ENCODE measurements at places on chromosomes 1 and 21.
A peak's percentile ranks its signal among the peaks of the same experiment; 100 is the strongest.

- peaks cover 3% of the 10 kb centered on the region for H3K27me3 ChIP-seq
- peak; percentile 23 for DNase-seq
- H3K27ac ChIP-seq: peak overlapping the region; percentile 78
- H3K4me1 ChIP-seq: peaks cover 40% of the 10 kb centered on the region
- no peaks in the 10 kb centered on the region for H3K36me3 ChIP-seq
Observed at GRCh38 chr1:199172171-199173124, 533.6 kb downstream of the PTPRC start.

GRCh38 chr1:89810302-89810701 lies 10.5 kb upstream of the LRRC8D start:
- no peaks in the 10 kb centered on the region for H3K4me1 ChIP-seq
- no peak for DNase-seq

GRCh38 chr1:3403011-3403345 lies 51.5 kb upstream of the ARHGEF16 start:
- H3K27ac ChIP-seq: no peak overlapping the region
- DNase-seq: no peak
- H3K36me3 ChIP-seq: no peaks in the 10 kb centered on the region
- no peak overlapping the region for H3K4me3 ChIP-seq
- no peaks in the 10 kb centered on the region for H3K4me1 ChIP-seq

GRCh38 chr1:66492424-66492823 lies 41.5 kb upstream of the SGIP1 start:
- no peaks in the 10 kb centered on the region for H3K36me3 ChIP-seq
- H3K27me3 ChIP-seq: peaks cover 5% of the 10 kb centered on the region
- no peaks in the 10 kb centered on the region for H3K4me1 ChIP-seq

DNA sequence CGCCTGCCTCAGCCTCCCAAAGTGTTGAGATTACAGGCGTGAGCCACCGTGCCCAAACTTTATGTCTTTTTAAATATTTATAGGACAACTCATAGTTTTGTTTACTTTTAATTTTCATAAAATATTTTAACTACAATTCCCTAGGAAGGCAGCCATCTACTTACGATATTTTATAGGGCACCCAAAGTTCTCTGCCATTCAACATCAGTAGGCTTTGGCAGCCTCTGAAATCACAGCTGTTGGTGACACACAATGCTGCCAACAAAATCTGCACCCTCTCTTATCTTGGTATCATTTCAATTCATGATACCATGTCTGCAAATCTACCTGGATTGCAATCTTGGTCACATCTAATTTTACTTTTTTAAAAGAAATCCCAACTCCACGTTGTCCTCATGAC lies 27.1 kb upstream of the ERO1B start:
- no peak overlapping the region for H3K4me3 ChIP-seq
- no peaks in the 10 kb centered on the region for H3K36me3 ChIP-seq
- H3K27ac ChIP-seq: no peak overlapping the region

DNA sequence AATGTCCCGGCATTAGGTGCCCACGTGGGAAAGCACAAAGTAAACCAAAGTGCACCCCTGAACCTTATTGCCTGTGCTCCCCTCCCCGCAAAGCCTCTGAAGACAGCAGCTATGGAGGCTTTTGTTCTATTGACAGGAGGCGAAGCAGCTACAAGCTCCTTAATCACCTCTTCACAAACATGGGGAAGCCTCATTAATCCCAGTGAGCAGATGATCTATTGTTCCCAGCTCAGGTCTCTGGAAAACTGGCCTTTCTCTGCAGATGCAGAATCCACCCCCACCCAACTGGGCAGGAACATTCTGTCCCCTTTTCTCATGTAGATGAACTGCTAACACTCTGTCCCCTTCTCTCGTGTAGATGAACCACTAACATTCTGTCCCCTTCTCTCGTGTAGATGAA lies 190.5 kb upstream of the CSF3R start:
- no peaks in the 10 kb centered on the region for H3K36me3 ChIP-seq
- H3K27ac ChIP-seq: no peak overlapping the region
- DNase-seq: no peak
- no peaks in the 10 kb centered on the region for H3K4me1 ChIP-seq

DNA sequence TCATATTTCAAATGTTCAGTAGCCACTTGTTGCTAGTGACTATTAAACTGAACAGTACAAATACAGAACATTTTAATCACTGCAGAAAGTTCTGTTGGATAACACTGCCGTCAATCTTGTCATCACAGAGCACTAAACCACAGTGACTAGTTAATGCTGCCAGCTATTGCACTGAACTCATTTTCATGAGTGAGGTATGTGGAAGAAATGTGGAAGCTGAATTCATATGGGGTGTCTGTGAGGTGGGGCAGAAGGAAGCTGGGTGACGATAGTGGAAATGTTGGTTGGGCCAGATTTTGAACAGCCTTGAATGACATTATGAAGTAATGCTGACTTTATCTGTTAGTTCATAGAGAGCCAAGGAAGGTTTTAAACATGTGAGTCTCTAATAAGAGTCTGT lies 49.6 kb downstream of the OSBPL9 start:
- no peaks in the 10 kb centered on the region for H3K4me1 ChIP-seq
- H3K4me3 ChIP-seq: no peak overlapping the region
- H3K36me3 ChIP-seq: no peaks in the 10 kb centered on the region
- DNase-seq: no peak
- H3K27ac ChIP-seq: no peak overlapping the region

GRCh38 chr1:156912310-156912709 lies 8.1 kb upstream of the LRRC71 start:
- no peaks in the 10 kb centered on the region for H3K4me1 ChIP-seq
- DNase-seq: no peak
- H3K36me3 ChIP-seq: no peaks in the 10 kb centered on the region

- H3K4me3 ChIP-seq: no peak overlapping the region
- H3K4me1 ChIP-seq: peaks cover 17% of the 10 kb centered on the region
- peaks cover 3% of the 10 kb centered on the region for H3K27me3 ChIP-seq
- H3K27ac ChIP-seq: no peak overlapping the region
- H3K36me3 ChIP-seq: no peaks in the 10 kb centered on the region
Observed at GRCh38 chr1:172946814-172947507, 103.8 kb downstream of the TNFSF18 start.

DNA sequence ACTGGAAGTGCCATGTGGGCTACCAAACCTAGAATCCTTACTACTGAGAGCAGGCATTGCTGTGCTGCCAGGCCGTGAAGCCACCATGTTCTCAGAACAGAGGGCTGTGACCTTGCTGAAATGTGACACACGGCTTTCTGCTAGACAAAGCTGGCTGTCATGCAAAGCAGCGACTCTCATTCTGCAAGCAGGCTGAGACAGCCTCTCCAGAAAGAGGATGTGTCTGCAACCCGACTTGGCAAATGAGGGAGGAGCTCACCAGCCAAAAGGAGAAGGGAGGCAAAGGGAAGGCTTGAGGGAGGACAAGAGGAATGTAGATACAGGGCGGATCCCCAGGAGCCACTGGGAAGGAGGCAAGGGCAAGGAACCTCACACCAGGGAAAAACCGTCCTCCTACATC lies 85.7 kb upstream of the KRTAP19-8 start:
- H3K27ac ChIP-seq: no peak overlapping the region
- H3K36me3 ChIP-seq: peaks cover 65% of the 10 kb centered on the region
- H3K4me1 ChIP-seq: no peaks in the 10 kb centered on the region
- no peak overlapping the region for H3K4me3 ChIP-seq

DNA sequence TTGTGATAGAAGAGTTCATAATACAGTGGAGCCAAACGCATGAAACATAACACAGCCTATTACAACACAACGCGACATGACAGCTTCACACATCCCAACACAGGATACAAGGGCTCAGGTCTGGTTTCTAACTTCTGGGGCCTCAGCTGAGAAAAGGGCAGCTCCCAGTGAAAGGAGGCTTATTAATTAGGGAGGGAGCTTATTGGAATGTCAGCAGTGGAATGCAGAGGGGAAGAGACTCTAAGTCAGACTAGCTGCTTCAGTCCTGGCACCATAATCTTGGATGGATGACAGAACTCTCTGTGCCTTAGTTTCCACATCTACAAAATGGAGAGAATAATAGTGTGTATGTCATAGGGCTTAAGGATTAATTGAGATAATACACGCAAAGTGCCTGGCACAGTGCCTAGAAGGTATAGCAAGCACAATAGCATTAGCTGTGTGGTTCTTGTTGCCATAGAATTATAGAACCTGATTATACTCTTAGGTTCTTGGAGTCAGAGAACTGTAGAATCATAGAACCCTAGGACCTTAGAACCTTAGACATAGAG lies 22.7 kb upstream of the SLC2A1 start:
- H3K27me3 ChIP-seq: no peaks in the 10 kb centered on the region
- no peaks in the 10 kb centered on the region for H3K4me1 ChIP-seq
- H3K4me3 ChIP-seq: no peak overlapping the region
- H3K36me3 ChIP-seq: no peaks in the 10 kb centered on the region

DNA sequence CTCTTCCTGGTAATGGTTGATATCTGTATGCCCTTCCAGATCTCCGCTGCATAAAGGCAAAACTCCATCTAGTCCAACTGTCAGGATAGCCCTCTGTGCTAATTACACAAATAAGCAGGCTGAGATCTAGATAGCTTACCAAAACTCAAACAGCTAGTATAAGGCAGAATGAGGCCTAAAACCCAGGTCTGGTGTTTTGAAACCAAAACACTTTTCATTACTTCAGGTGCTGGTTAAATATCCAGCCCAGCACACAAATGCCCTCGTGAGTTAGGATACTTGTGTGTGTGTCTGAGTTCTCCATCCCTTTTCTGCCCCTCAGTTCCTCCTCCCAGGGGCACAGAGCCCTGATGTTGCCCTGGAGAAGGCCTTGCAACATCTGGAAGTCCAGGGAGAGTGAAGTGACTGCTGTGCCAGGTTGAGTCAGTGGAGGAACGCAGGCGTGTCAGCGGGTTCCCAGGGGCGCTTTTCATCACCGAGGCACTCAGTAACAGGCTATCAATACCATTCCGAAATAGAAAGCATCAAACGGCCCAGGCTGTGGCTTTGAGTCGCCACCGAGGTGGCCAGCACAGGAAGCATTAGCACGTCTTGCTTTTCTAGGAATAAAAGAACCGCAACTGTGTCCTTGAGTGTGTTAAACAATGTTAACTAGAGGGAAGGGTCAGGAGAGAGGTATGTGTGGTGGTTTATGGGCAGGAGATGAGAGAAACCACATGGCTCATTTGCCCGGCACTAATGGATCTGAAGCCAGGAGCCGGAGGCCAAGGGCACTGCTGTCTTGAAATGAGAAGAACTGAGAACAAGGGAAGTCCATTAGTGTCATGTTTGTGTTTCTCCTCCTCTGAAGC lies 90.7 kb upstream of the WLS start:
- DNase-seq: no peak
- H3K27me3 ChIP-seq: no peaks in the 10 kb centered on the region
- no peaks in the 10 kb centered on the region for H3K4me1 ChIP-seq
- H3K27ac ChIP-seq: no peak overlapping the region
- no peaks in the 10 kb centered on the region for H3K36me3 ChIP-seq

DNA sequence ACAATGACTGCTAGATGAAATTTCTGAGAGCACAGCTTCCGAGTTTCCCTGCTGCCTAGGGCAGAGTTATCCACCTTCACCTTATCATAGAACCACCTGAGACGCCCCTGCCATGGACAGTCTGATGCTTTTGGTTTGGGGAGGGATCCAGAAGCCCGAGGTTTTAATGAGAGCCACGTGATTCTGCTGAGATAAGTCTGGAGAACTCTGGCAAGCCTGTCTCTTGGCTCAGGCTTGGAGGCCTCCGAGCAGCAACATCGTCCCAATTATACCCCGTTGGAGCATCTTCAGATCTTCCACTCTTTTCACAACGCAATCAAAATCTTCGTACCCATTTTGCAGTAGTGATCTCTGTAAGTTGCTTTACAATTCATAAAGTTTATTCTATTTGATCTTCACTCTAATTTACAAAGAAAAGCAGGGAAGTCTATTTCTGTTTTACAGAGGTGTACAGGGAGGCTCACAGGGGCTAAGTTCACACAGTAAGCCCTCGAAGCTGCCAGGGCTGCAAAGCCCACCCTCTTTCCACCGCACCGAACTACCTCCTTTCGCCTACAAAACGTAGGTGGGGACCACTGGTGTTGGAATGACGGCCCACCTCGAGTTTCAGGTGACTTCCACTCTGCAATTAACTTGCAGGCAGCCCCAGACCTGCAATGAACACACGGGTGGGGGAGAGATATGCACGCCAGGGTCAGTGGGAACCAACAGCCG lies 513 bp upstream of the HHAT start:
- peaks cover 5% of the 10 kb centered on the region for H3K27me3 ChIP-seq
- peaks cover 38% of the 10 kb centered on the region for H3K4me1 ChIP-seq
- peaks cover 2% of the 10 kb centered on the region for H3K36me3 ChIP-seq

DNA sequence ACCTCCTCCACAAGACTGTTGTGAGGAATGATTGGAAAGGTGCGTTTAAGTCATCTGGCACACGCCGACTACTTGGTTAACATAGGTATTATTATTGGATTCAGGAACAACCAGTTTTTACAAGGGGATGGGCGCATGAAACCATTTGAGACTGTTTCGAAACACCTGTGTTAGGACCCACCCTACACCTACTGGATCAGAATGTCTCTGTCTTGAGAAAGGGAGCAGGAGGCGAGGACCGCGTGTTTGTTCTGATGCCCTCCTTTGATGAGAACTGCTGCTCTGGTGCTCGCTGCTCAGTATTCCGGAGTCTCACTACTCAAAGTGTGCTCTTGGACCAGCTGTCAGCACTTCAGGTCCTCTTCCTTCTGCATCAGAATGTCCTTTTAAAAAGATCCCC lies 7.3 kb downstream of the H6PD start:
- H3K27ac ChIP-seq: no peak overlapping the region
- peaks cover 42% of the 10 kb centered on the region for H3K4me1 ChIP-seq
- DNase-seq: no peak

DNA sequence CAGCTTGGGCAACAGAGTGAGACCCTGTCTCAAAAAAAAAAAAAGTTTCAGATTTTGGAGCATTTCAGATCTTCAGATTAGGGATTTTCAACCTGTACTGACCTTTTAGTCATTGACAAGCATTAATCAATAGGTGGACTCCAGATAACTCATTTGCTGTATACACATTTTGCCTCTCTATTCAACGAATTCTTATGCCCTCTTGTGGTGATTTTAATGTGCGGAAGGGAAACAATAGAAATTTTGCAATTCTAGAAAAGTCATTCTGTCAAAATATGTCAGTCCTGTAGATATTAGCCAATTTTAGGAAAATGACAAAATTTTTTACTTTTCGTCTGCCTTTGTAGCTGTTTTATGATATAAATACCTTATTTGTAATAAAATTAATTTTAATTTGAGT lies 11.6 kb upstream of the OR2G2 start:
- no peak for DNase-seq
- H3K27me3 ChIP-seq: peaks cover 17% of the 10 kb centered on the region
- no peak overlapping the region for H3K4me3 ChIP-seq
- no peaks in the 10 kb centered on the region for H3K36me3 ChIP-seq
- no peaks in the 10 kb centered on the region for H3K4me1 ChIP-seq
- no peak overlapping the region for H3K27ac ChIP-seq
